ENCODE measurements at places on chromosomes 2 and 18.

DNA sequence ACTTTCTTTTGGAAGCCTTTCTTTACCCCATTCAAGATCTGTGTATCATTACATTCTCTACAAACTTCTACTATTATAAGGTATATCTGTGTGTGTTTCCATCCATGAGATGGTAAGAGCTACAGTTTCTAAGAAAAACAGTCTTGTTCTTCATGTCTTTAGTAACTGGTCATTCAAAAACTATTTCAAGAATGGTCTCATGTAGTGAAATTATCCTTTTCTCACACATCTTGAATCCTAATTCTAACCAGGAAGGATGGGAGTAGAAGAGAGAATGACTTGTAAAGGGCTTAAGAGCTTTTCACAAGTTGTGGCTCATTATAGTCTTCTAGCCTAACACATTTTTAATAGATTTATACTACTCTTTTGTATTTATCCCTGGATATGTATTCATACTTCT is 47.3 kb downstream of the ROCK1 start:
- DNase-seq: no peak

- DNase-seq: no peak
Measured at GRCh38 chr18:47754311-47755101, 176.0 kb downstream of the SMAD2 start.

- DNase-seq: no peak
Measured at GRCh38 chr2:174740721-174741120, 23.6 kb downstream of the CHRNA1 start.

DNA sequence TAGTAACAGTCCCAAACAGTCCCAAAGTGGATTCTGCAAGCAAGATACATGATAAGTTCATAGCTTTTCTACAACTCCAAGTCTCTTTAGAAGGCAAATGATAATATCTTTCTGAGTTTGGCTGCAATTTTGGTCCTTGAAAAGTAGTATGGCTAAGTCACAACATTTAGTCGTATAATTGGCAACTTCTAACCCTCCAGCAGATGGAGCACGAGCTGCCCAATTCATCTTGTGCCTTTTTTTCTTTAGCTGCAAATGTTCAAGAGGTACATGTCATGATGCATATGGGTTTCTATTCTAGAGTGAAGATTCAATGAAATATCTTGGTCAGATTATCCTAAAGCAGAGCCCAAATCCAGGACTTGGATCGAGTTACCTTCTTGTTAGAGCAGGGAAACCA is 127.0 kb upstream of the KLHL14 start:
- DNase-seq: no peak

DNA sequence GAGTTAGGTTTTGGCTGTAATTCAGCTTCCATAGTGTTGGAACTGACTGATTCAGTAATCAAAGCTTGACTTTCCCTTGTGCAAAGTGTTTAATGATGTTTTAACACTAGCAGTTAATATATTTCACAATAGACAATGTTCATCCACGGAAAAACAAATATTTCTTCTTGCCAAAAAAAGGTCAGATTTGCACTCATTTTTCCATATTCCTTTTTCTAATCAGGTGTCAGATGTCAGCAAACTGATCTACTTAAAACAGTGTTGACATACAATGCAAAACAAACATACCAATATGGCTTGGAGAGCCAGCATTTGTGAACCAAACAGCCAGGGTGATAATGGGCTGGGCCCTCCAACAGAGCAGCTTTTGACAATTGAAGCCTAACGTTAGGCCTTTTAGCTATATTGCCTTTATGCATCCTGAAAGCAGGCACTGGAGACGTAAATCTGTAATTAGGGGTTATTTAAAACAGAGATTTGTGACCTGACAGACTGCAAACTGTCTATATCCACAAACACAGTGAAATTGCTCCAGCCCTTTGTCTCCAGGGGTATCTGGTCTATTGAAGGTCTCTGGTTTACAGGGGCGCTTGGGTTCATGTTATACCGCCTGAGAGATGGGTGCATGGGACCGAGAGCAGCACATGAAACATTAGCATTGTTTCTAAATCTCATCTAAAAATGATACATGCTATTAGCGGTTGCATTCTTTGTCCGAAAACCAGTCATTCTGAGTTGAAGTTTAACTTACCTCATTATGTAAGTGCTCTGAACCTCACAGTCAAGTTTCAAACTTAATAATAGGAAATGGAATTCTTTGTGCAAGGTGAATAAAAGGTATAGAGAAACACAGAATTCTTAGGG is 7.1 kb upstream of the CDCA7 start:
- no peak for DNase-seq

DNA sequence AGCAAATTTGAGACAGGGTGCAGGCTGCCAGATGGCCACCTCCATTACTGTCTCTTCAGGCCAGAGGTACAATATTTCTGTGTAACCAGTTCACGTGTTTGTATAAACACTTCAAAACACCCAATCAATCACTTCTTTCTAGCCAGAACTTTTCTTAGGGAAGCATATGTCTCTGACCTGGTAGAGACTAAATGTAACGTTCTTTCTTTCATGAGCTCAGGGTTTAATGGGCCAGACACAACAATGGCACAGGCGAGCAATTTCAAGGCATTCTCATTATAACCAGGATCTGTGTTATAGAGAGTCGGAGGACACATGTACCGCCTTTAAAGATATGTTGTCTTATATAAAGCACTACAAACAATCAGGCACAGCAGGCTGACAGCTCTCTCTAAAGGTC is 1846.4 kb upstream of the PIK3C3 start:
- no peak for DNase-seq

GRCh38 chr2:175282300-175282699 is 100.8 kb upstream of the ATP5MC3 start:
- DNase-seq: no peak

- no peak for DNase-seq
Measured at GRCh38 chr18:47970664-47971531, 40.4 kb upstream of the SMAD2 start.

DNA sequence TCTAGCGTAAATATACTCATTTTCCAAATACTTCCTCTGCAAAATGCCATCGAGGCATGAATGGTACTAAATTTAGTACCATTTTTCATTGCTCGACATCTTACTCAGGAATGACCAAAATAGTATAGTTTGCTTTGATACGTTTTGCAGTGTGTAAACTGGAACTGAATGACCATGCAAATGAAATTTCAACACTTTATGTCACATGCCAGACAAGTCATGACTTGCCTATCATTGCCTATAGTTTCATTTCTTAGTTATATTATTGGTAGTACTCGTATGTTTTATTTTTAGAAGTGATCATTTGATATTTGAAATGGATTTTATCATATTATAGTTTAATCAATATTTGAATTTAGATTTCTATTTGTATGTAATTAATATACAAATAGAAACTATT is 9.1 kb downstream of the MSTN start:
- no peak for DNase-seq

DNA sequence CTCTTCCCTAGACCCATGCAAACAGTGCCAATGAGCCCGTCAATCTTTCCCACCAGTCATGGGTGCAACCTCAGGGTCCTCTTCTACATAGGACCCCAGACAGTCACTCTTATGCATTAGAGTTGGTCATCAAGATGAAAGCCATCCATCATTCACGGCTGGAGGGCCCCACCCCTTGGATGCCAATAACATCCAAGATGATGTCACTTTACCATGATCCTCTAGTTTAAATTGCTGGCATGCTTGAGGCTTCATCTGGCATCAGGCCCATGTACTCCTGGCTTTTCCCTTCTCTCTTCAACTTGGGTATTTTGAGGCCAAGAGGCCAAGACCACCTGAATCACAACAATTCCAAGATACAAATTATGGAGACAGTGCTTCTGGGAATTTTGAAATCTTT is 91.1 kb upstream of the MAPK4 start:
- DNase-seq: no peak

Data from lower leg skin (tissue), 4 donors.